Renal cortical epithelial cell (primary cell): ENCODE measurements at places on chromosomes 1 and 21. TPM values are rescaled to one million over a fixed set of nuclear protein-coding genes. Genes with fewer than 3 reads are reported as not detected.

DNA sequence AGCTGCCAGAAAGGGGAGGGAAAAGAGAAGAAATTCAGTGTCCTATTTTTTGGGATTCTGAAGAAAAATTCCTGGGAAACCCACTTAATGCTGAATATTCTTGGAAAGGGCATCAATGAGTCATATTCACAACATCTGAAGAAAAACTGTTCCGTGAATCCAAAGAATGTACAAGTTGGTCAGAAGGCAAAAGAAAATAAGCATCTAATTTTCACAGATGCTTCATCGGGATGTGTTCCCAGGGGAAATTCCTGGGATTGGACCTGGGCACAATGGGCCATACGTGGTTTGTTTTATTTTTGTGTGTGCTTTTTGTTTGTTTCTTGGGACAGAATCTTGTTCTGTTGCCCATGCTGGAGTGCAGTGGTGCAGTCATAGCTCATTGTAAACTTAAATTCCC, 112.2 kb downstream of the MAP3K21 start:
- peak; percentile 9 for DNase-seq

DNA sequence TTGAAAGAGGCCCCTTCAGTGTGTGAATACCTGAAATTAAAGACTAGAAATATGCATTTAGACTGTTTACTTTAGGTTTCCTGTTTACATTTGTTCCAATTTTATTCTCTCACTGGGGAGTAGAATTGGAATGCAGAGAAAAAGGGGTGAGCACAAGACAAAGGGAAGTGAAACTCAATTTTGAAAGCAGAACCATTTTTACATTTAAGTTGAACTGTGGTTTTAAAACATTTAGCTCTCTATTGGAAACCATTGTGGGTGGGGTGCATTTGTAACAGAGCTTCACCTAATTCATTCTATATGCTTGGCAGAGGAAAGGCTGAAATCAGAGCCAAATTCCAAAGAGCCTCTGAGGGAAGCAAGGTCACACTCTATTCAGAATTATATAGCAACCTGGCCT, 235.3 kb upstream of the C1orf105 start:
- DNase-seq = no peak

DNA sequence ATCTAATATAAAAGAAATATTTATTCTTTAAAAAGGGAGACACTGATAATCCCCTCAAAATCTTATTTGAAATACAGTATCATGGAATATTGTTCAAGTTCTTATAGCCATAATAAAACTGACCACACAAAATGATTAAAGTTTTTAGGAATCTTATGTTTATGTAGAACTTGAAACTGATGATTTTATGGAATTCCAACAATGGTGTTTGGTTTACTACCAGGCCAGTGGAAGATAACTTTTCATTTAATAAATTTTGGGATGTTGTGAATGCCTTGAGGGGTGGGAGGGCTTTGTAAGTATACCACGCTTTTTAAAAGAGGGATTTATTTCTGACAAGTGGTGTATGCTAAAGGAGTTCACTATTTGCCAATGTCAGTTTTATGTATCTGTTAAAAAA, 87.7 kb downstream of the RAB3GAP2 start:
- DNase-seq = no peak

- peak; percentile 59 for DNase-seq
Measured at GRCh38 chr1:56385314-56385713, 194.0 kb downstream of the PLPP3 start.

- no peak for DNase-seq
Measured at GRCh38 chr21:14785679-14786078, 239.6 kb upstream of the SAMSN1 start.

Gene BCL10
- 40.0 and 84.0 TPM in 2 replicates for total RNA-seq

- DNase-seq = no peak
Measured at GRCh38 chr1:163745204-163745603, 423.4 kb downstream of the NUF2 start.

GRCh38 chr1:35264871-35265270, 3.6 kb upstream of the ZMYM4 start:
- peak; percentile 88 for DNase-seq

Gene MPZ
- total RNA-seq = 0.45 and 1.4 TPM in 2 replicates

DNA sequence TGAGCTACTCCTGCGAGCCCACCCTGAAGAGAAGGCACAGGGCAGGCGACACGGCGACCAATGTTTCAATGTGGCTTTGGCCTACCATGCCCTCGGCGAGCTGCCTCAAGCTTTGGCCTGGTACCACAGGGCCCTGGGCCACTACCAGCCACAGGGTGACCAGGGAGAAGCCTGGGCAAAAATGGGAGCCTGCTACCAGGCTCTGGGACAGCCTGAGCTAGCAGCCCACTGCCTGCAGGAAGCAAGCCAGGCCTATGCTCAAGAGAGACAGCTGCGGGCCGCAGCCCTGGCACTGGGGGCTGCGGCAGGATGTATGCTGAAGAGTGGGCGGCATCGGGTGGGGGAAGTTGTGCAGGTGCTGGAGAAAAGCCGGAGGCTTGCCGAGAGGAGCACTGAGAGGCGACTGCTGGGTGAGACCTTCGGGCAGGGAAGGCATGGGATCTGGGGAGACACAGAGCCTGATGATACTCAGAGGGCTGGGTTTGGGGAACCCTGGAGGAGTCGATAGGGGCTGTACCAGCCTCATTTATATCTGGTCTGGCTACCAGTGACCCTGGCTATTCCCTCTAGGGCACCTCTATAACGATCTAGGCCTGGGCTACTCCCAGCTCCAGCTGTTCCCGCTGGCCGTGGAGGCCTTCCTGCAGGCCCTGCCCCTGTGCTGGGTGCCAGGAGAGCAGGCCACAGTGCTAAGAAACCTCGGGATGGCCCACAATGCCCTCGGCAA, 2.3 kb downstream of the TTC24 start:
- no peak for DNase-seq

DNA sequence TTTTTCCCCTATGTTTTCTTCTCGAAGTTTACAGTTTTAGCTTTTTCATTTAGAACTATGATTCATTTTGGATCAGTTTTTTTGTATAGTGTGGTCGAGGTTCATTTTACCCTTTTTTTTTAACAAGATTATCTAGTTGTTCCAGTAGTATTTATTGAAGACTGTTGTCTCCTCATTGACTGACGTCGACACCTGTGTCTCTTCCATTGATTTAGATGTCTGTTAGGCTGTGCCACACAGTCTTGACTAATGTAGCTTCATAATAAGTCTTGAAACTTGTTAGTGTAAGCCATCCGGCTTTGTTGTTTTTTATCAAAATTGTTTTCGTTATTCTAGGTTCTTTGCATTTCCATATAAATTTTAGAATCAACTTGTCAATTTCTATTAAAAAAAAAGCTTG, 45.2 kb downstream of the CAMSAP2 start:
- no peak for DNase-seq

- no peak for DNase-seq
Measured at GRCh38 chr1:221029981-221030649, 150.9 kb downstream of the HLX start.

GRCh38 chr1:35507947-35508346, 49.3 kb downstream of the KIAA0319L start:
- DNase-seq = no peak

Gene DOCK7
- 71.4 and 132 TPM in 2 replicates for total RNA-seq

GRCh38 chr1:28853093-28853742, 41.2 kb downstream of the OPRD1 start:
- DNase-seq = no peak

Gene SEC22B
- 39.6 and 40.2 TPM in 2 replicates for total RNA-seq

DNA sequence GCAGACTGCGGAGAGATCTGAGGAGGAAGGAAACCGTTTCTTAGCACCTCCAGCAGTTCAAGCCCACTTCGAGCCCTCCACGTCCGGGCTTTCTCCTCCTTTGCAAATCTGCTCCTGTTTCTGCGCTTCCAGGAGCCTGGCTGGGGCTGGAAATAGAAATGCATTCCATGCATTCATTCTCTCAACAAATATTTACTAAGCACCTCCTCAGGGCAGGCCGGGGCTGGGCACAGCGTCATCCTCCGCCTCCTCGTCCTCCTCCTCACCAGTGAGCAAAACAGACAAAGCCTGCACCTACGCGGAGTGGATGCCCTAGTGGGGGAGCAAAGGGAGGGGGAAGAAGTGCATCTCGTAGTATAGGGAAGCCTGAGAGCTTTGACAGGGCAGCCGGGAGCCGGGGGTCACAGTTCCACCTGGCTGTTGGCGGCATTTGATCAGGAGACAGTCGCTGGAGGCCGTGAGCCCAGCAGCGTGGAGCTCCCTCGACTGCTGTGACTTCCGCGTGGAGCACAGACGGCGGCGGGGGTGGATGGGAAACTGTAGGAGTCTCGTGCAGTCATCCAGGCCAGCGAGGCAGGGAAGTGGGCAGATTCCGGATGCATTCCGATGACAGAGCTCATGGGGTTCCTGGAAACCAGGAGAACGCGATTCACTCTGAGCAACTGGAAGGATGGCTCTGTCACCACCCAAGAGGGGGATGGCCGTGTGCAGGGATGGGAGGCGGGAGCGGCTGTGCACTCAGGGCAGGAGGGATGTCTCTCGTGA, 93.5 kb downstream of the SIK1 start:
- peak; percentile 80 for DNase-seq

DNA sequence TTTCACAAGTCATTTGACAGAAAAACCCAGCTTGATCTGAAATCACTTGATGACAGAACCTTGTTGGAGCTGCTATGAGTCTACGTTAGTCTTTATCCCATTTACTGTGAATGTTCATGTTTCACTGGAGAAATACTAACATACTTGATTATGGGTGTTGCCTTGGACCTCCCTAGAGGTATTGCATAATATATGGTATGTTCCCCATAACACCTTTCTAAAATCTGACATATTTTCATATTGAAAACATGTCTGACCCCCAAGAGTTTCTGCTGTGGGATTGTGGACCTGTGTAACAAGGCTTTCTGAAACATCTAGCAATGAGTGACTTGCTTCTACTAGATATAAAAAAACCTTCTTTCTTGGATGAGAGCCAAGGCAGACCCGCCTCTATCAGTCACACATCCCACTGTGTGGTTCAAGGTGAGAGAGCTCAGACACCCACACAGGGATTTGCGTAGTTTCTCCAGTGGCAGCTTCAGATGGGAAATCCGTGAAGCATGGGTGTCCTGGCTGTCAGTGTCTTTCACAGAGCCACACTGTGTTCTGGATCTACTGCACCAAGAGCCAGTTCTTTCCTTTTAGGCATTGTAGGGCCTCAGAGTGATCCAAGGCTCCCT, 4.6 kb downstream of the NENF start:
- DNase-seq = peak; percentile 23

DNA sequence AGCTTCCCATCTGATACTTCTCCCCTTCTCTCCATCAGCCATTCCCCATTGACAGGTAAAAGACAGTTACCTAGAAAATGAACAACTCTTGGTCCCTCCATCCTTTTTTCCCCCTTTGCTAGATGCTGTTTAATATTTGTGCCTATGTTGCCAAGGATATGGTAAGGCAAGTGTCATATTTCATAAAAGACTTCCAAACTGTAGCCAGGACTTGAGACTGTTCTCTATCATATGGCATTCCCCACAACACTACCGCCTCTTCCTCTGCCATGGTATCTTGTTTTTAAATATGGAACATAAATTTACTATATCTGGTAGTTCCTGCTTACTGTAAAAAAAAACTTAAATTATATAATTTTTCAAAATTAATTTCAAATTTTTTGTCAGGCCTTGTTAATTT, 97.2 kb downstream of the PHTF1 start:
- DNase-seq = no peak

GRCh38 chr1:64121766-64122385, 81.5 kb upstream of the UBE2U start:
- DNase-seq = peak; percentile 91

GRCh38 chr1:57736940-57737339, 313.1 kb upstream of the DAB1 start:
- no peak for DNase-seq

GRCh38 chr1:66386712-66387111, 147.2 kb upstream of the SGIP1 start:
- no peak for DNase-seq

- no peak for DNase-seq
Measured at GRCh38 chr1:41582351-41582750, 97.9 kb upstream of the EDN2 start.

DNA sequence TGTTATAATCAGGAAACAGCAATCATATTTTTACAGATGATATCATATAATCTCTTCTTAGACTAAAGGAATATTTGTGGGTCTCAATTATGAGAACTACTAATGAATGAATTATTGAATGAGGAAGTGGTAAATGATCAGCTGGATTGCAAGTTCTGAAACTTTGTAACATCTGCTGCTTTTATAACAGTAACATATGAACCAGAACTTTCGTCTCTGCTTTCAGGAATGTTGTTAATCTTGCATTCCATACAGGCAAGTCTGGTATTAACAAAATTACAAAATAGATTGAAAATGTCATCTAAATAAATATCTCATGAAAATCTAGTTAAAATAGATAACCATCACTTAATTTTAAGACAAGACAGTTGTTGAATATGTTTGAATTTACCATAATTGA, 110.5 kb upstream of the COL11A1 start:
- DNase-seq = no peak

DNA sequence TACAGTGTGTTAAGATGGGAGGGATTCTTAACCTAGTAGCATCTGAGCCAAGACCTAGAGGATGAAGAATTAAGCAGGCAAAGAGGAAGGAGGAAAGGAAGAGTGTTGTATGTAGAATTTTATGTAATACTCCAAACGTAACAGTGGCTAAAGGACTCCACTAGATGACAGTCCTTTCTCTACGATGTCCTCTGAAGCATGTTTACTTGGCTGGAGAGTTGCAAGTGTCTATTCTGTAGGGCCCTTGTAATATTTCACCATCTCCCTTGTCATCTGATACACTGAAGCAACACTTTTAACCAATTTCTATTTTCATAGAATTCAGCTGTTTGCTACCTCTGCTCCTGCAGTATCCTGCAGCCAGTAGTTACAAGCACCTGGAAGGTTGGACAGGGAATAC, 2.2 kb upstream of the YBX1 start:
- no peak for DNase-seq

- no peak for DNase-seq
Measured at GRCh38 chr1:75421371-75421770, 189.5 kb downstream of the SLC44A5 start.

- DNase-seq = peak; percentile 99
Measured at GRCh38 chr1:151311589-151312331, 15.5 kb downstream of the PI4KB start.
